ENCODE measurements at places on chromosomes 3 and 15.

DNA sequence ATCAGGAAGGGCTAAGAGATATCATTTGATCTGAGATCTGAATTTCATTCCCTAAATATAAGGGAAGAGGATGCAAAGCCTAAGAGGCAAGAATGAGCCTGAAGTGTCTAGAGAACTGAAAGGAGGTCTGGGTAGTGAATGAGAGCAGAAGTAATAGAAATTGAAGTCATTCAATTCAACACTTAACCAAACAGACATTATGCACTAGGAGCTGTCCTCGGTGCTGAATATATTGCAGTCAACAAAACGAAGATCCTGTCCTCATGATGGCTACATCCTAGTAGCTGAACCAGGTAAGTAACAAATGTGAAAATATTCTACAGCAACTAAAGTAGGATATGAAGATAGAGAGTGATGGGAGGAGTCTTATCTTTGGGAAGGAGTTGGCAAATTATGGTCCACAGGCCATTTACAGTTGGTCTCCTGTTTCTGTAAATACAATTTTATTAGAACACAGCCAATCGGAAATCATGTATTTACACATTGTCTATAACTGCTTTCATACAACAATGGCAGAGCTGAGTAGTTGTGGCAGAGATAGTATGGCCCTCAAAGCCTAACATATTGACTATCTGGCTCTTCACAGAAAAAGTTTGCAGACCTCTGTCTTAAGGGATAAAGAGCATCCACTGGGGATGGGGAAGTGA is 192.9 kb upstream of the CADPS start:
- no peak for DNase-seq

DNA sequence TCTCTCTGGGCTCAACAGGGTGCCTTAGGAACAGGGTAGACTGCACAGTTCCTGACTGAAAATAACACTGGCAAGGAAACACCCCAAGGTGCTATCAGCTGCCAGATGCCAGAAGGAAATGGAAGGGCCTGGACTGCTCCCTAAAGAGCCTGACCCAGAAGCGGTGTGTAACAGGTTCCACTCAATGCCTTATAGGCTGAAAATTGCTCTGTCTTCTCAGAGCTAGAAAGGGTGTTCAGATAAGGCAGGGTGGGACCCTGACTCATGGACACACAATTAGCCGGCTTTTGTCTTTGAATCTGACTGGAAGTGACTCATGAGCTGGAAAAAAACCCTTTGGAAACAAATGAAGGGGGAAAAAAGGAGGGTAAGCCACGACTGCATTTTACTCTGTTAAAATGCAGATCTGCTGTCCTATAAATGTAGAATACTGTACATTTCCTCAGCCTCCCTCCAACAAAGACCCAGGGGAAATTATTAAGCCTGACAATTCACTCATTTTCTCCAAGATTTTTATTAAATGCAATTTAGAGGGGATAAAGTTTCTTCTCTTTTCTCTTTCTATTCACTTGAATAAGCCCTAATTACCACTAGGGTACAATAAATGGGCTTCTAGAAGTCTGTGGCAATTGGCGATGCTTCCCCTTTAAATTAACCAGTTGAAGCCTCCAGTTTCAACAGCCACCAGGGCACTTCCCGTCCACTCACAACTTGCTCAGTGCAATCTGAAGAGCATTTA is 160.2 kb upstream of the TBL1XR1 start:
- DNase-seq: peak; percentile 21

- DNase-seq: peak; percentile 73
Measured at GRCh38 chr3:185976977-185977678, 39.3 kb upstream of the TRA2B start.

DNA sequence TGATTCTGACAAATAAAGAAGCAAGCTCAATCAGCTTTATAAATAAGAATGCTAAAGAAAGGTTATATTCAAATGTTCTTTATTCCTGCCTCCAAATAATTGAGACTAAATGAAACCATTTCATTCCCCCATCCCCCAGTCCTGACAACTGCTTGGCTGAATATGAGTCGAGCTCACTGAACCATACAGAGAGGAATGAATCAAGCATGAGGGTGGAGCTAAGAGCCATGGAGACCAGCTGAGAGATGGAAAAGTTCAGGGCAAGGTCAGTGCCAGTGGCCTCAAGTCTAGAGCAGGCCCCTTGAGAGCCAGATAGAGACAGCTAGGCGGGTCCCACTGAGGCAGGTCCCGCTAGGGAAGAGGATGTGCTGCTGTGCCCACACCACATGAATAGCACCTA is 188.7 kb upstream of the EIF1B start:
- DNase-seq: no peak

DNA sequence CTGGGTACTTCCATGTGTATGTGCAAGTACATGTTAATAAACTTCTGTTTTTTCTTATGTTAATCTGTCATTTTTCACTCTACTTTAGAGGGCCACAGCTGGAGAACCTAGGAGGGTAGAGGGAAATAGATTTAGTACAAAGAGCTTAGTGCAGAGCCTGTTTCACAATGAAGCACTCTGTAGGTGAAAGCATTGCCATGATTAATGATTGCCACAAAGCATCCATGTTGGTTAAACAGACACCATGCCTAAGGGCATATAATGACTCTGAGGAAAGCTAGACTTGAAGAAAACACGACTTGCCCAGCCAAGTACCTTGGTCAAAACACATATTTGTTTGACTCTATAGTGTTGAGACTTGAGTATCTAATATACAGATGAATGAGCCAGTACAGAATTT is 338.4 kb downstream of the FHIT start:
- DNase-seq: no peak

- DNase-seq: no peak
Measured at GRCh38 chr15:23566651-23567050, 1.2 kb downstream of the MKRN3 start.

DNA sequence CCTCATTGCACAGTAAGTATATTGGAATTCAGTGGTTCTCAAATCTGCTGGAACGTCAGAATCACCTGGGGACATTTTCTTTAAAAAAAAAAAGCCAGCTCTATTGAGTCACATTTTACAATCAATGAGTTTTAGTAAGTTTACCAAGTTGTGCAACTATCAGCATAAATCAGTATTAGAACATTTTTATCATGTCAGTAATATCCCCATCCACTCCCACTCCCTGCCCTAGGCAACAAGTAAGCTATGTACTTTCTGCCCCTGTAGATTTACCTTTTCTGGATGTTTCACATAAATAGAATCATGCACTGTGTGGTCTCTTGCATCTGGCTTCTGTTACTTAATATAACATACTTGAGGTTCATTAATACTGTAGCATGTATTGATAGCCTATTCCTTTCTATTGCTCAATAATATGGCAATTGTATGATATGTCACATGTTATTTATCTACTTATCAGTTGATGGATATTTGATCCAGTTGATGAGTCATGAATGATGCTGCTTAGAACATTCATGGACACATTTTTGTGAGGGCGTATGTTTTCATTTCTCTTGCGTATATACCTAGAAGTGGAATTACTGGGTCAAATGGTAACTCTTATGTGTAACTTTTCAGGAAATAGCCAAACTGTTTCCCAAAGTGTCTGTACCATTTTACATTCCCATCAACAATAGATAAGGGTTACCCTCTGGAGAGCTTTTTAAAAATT is 180.5 kb downstream of the THSD4 start:
- DNase-seq: no peak

GRCh38 chr15:100623301-100623700 is 20.9 kb downstream of the ASB7 start:
- DNase-seq: no peak

Data from activated CD4-positive, alpha-beta T cell treated with anti-CD3 and anti-CD28 coated beads, Interleukin-2, amount 50 U/mL, for 24 hours (primary cell).